Testis (tissue), 5 donors: ENCODE measurements at places on chromosomes 7 and 10.

GRCh38 chr10:133440633-133441285, 13.0 kb upstream of the SCART1 start:
- DNase-seq, result no peak

DNA sequence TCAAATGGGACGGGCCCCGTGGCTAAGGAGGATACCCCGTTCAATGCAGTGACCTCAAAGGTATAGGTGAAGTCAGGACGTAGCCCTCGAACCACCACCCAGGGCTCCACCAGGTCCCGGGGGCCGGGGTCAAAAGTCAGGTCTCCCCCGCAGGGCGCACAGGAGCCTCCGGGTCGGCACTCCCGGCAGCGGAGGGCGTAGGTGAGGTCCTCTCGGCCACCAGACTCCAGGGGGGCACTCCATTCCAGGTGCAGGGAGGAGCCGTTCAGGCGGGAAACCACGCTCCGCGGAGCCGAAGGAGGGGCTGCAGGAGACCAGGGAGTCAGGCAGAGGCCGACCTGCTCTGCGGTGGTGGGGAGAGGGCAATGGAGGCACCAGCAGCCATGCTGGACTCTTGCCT, 7.7 kb downstream of the EPHB4 start:
- DNase-seq, result no peak

DNA sequence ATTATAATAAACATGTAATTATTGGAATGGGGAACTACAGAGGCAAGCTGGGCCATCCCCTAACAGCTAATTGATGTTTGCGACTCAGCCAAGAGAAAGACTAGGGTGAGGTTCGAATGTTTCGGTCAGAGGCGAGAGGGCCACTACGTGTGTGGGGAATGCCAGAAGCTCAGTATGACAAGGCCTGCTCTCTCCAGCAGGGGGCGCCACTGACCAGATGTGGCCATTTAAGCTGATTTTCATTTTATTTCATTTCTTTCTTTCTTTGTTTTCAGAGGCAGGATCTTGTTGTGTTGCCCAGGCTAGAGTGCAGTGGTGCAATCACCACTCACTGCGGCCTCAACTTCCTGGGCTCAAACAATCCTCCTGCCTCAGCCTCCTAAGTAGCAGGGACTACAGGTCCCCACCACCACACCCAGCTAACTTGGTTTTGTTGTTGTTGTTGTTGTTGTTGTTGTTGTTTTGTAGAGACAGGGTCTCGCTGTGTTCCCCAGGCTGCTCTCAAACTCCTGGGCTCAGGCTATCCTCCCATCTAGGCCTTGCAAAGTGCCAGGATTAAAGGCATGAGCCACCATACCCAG, 38.1 kb downstream of the TMEM130 start:
- DNase-seq, result peak; percentile 68

DNA sequence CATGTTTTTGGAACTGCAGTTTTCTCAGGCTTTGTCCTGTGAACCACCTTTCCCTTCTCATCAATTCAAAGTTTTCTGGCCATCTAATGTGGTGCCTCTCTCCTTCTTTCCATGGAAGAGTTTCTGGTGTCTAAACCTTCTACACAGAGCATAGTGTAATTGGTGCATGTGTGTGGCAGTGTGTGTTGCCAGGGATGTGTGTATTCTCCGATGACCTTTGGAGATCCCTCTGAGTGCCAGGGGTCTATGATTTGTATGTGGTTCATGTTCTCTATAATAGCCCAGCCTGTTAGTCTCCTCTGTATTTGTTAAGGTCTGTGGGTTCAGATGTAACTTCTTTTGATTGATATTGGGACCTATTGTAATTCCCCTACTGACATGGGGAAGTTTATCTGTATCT, 1.5 kb downstream of the TAS2R60 start:
- DNase-seq, result no peak

- DNase-seq, result peak; percentile 64
Measured at GRCh38 chr10:112951359-112952281, 1.6 kb downstream of the TCF7L2 start.
